ENCODE measurements at places on chromosomes 1 and 21.

DNA sequence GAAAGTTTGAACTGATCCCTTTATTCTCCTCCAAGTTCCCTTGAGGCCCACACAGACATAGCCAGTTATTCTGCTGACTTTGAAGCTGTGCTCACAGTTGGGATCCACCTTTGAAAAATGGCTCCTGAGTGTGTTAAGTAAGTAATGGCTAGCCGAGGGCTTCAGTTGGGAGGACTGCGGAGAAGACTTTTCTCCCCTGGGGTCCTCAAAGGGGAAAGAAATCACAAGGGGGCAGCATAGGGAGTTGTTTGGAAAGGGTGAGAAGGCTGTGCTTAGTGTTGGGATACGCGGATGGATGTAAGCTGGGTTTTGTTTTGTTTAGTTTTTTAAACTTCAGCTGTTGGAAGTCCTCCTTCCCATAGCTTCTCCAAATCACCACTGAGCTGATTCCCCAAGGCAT, 8.3 kb downstream of the PGM1 start:
- DNase-seq = no peak

- DNase-seq = no peak
Observed at GRCh38 chr1:202306535-202307345, 35.0 kb downstream of the UBE2T start.

GRCh38 chr1:233261695-233262094, 33.8 kb downstream of the PCNX2 start:
- DNase-seq = no peak

DNA sequence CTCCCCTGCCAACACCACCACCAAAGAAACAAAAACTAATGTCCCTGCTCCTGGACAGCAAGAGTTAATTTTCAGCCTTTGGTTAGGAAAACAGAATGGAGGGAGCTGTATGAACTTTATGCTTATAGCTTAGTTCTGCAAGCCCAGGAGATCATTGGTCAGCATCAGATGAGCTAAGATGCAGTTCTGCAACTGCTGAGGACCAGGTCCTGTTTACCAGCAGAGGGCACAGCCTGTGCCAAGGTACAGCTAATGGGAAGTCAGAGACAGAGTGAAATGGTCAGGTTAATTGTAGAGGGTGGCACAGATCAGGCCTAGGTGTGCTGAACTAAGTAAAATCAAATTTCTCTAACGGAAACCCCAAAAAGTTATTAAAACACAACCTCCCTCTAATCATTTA, 161.3 kb downstream of the ROR1 start:
- no peak for DNase-seq

- DNase-seq = no peak
Observed at GRCh38 chr1:35441926-35442579, 115.2 kb downstream of the KIAA0319L start.

DNA sequence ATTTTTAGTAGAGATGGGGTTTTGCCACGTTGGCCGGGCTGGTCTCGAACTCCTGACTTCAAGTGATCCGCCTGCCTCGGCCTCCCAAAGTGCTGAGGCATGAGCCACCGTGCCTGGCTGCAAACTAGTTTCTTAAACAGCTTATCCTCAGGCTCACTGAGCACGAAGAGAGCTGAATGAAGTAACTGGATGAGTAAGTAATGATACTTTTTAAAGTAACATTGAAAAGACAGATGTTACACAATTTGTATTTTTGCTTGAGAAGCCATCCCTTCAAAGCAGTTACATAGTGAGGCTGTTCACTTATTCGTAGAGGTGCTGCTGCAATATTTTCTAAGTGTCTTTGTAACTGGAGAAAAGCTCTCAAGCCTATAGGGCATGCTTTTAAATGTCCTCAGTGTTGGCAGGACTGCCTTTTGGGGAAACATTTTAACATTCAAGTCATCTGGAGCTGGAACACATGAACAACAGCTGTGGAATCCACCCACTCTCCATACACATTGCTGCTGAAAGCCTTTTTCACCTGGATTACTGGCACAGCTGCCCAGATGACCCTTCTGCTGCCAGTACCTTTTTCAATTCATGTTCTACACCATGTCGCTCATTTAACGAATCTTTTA, 2.7 kb upstream of the YBX1 start:
- DNase-seq = no peak

DNA sequence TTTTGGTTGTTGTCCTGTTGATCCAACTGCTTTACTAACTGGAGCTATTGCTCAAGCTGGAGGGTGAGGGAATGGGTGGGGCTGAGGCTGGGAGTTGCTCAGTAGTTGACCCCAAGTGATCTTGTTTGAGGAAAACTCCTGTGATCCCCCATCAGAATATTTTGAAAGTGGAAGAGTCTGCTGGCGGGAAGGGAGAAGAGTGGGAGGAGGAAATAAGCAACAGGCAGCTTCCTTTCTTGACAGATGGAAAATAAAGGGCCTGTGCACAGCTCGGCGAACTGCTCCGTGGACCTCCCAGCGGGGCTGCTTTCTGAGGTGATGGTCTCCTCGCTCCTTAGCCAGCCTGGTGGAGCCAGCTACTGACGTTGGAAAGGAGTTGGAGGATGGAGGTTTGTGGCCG, 199.1 kb upstream of the LMO4 start:
- DNase-seq = no peak

DNA sequence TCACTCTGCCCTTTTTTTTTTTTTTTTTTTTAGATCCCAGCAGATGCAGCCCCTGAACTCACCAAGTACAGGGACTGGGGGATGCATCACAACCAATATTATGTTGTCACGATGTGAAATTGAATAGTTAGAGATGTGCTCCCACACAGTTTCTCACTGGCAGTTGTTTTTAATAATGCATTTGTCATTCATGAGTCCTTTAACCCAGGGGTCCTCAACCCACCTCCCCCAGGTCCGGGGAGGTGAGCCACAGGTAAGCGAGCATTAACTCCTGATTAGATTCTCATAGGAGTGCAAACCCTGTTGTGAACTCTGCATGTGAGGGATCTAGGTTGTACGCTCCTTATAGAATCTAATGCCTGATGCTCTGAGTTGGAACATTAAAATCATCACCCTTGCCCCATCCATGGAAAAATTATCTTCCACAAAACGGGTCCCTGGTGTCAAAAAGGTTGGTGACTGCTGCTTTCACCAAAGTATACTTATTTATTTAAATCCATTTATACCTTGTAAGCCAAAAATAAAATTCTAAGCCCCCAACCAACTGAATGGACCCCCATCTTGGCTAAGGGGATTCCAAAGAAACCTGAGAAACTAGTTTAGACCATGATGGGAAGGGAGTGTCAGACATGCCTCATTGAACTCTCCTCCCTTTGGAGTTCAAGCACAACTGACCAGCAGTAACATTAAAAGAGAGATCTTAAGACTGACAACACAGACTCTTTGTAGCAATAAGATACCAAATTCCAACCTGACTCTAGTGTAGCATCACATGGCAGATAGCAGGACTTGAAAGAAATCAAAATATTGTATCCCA, 119.3 kb upstream of the ATP1A1 start:
- no peak for DNase-seq
